ENCODE measurements at places on chromosomes 5 and 9.

DNA sequence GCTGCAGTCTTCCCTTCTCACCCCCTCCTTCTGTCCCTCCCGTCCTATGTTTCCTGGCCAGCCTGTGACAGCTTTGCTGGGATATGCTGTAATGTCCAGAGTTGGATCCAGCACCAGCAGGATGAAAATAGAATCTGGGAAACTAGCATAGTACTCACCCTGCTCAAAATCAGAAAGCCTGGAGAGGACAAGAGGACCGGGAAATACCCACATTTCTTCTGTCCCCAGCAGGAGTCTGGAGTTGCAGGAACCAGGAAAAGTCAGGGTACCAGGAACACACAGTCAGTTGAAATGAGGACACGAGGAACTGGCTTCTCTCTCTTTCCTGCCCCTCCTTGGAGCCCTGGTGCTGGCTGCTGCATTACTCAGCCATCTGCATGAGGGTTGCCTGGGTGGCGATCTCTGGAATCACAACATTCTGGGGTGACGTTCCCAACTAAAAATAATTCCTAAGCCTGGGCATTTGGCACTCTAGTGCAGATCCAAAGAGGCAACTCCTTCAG, 59.6 kb upstream of the NFIL3 start:
- no peak for DNase-seq

GRCh38 chr5:73438645-73439470, 9.7 kb downstream of the FOXD1 start:
- no peak for DNase-seq

DNA sequence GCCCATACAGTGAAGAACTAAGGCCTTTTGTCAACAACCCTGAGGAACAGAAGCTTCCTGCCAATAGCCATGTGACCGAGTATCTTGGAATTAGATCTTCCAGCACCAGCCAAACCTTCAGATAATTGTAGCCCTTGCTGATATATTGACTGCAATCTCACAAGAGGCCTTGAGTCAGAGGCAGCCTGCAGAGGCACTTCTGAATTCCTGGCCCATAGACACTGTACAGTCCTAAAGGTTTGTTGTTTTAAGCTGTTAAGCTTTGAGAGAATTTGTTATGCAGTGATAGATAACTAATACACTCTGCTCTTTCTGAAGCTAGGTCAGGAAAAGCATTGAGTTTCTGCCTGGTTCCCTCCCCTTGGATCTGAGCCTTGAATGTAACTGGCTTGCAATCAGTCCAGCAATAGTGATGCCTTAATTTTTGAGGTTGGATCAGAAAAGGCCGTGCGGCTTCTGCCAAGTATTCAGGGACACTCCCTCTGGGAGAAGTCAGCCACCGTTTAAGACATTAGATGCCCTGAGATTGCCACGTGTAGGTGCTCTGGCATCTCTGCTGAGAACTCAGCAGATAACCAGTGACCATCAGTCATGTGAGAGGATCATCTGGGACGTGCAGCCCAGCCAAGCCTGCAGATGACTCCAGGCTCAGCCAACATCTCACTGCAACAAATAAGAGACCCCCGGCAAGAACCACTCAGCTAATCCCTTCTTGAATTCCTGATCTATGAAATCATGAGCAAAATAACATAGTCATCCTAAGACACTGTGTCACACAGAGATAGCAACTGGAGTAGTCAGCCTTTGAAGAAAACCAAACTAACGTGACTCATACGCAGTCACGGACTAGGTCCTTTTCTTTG, 126.8 kb upstream of the STC2 start:
- DNase-seq: no peak

- no peak for DNase-seq
Observed at GRCh38 chr5:82513738-82514137, 235.6 kb upstream of the RPS23 start.

DNA sequence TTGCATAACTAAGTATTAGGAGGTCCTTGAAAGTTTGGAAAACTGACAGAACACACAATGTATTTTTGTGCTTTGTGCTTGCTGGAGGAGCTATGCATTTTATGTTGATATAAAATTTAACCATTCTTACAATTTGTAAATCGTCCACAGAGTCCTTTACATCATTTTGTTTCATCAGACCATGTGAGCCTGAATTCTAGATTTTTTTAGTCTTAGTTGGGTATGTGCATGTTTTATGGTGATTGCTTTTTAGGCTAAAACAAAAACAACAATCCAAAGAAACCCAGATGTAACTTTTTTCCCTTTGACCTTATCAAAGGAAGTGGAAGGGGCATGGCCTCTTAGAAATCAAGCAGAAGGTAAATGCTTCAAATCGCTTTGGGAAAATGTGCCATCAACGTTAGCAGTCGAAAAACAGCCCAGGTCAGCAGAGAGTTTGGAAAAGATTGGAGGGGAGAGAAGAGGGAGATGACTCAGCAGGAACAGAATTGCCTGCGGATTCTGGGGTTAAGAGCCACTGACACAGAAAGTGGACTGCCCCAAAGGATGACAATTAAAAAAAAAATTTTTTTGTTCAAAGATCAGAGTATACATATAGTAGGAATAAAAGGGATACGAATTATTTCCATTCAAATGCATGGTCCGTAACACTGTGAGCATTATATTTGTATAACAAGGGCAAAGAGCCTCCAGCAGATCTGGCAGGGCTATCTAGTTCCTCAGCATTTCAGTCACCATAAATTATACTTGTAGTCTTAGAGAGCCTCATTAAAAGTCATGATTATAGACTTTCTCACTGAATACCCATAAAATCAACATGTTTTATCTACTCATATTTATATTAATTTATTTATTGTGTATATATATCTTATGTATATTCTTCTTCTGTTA, 253.5 kb upstream of the HAPLN1 start:
- DNase-seq: no peak

DNA sequence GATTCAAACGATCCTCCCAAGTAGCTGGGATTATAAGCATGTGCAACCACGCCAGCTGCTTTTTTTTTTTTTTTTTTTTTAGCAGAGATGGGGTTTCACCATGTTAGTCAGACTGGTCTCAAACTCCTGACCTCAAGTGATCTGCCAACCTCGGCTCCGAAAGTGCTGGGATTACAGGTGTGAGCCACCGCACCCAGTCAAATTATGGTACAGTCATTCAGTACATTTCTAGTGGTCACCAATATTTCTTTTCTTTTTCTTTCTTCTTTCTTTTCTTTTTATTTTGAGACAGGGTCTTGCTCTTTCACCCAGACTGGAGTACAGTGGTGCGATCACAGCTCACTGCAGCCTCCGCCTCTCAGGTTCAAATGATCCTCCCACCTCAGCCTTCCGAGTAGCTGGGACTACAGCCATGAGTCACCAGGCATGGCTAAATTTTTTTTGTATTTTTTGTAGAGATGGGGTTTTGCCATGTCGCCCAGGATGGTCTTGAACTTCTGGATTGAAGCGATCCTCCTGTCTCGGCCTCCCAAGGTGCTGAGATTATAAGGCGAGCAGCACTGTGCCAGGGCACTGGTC, 25.4 kb upstream of the DCP2 start:
- DNase-seq: no peak

DNA sequence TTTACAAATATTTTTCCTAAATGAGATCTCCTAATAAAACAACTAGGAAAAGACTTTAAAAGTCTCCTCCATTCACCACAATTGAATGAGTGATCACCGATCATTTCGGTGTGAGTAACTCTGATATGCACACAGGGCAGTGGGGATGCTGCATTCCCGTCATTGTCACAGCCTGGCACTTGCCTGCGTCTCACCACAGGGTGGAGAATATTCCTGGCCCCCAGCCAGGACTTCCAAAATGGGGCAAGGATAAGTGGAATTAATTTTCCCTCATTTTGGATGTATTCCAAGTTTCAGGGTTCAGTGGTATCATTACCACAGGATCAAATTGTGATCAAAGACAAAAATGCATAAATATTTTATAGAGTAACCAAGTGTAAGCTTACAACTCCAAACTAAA, 107.1 kb downstream of the CTNND2 start:
- no peak for DNase-seq

- no peak for DNase-seq
Observed at GRCh38 chr5:131246504-131246903, 17.3 kb upstream of the CDC42SE2 start.

DNA sequence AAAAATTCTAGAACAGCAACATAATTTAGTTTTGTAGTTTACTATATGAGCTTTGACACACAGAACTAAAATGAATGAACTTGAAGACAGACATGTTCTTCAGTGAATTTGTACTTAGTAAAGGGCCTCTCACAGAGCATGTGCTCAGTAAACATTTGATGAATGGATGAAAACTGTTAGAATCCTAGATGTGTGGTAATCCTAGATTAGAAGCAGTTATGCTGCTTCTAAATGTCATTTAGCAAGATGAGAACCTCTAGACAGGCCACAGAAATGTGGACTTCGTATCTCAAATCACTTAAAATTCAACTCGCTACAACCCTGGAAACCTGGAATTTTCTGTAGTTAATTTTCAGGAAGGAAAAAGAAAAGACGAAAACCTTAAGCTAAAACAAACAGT, 8.5 kb downstream of the GOLPH3 start:
- DNase-seq: no peak

DNA sequence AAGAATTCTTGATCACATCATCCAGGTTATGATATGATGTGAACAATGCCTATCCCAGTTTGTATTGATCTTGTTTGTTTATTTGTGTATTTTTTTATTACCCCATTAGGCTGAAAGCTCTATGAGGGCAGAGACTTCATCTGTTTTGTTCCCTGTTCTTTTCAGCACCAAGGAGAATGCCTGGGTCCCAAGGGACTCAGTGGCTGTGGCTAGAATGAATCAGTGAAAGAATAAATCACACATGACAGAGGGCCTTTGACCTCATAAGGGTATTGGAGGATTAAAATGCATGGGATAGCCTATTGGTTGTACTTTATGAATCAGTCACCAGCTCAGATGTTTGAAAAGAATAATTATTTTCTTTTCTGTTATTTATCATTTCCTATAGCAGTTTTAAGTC, 292.2 kb downstream of the GAS1 start:
- DNase-seq: no peak

- DNase-seq: no peak
Observed at GRCh38 chr5:133372293-133372937, 239.9 kb downstream of the FSTL4 start.

GRCh38 chr9:70491426-70492318, 77.2 kb upstream of the KLF9 start:
- DNase-seq: no peak

DNA sequence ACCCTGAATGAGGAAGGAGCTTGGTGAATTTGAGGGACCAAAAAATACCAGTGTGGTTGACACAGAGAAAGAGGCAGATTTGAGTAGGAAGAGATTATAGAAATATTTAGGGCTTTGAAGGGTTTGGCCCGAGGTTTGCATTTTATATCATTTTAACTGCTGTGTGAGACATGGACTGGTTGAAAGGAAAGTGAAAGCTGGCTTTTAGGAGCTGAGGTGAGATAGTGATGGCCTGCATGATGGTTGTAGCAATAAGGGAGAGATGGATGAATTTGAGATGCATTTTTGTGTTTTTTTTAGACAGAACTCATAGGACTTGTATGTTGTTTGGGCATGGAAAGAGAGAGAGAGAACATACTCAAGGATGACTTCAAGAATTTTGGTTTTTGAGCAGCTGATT, 21.7 kb downstream of the FER start:
- no peak for DNase-seq

DNA sequence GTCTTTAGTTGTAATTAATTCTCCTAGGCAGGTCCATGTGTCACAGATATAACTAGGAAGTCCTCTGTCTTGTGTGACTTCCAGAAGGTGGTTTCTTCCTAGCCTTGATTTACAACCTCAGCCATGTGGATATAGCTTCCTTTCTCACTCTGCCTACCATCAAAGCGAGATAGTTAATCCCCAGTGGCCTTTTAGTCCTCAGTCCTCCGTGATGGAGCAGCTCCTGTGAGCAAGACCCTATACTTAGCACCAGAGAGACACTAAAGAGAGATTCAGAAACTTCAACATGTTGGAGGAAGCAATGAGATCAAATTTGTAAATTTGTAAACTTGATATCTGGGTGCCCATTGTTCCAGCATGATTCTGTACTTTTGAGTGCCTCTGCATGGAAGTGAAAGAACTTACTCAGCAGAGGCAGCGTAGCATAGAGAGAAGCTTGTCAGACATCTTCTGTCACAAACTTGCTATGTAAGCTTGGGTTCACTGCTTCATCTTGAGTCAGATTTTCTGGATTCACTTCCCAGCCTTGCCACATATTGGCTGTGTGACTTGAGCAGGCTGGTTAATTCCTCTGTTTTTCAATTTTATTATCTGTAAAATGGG, 170.2 kb upstream of the NR3C1 start:
- DNase-seq: no peak

DNA sequence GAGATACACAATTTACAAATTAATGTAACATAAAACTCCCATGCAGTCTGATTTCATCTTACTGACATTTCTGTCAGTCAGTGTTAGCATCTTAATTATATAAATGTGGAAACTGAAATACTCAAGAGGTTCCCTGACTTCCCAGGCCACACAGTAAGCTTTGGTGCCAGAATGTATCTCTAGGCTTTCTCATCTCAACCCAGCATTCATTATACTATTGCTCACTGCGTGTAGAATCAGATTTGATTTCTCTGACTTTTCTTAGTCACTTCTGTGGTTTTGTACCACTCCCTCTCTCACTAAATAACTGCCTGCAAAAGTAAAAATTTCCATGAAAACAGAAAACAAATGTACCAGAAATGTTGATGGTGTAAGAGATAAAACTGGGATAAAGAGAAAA, 31.7 kb upstream of the CDKN2B start:
- DNase-seq: no peak

- DNase-seq: no peak
Observed at GRCh38 chr5:77151501-77151900, 59.0 kb upstream of the PDE8B start.

Data from esophagus squamous epithelium (tissue), 5 donors.